ENCODE measurements at places on chromosomes 1 and 21. TPM values are rescaled to one million over a fixed set of nuclear protein-coding genes. Genes with fewer than 3 reads are reported as not detected.

SPAG17 gene
- total RNA-seq: not detected

FAM43B gene
- 4.6 TPM for total RNA-seq

DYNLT5 gene
- total RNA-seq: not detected

RNU1-4 gene
- not detected for total RNA-seq

ARHGAP29 gene
- 15.4 TPM for total RNA-seq

TNFAIP8L2 gene
- total RNA-seq: not detected

FCER1G gene
- not detected for total RNA-seq

CYP4X1 gene
- not detected for total RNA-seq

GRIK3 gene
- not detected for total RNA-seq

LDLRAD1 gene
- not detected for total RNA-seq

GBP6 gene
- not detected for total RNA-seq

NCF2 gene
- 3.3 TPM for total RNA-seq

SYNC gene
- 13.9 TPM for total RNA-seq

TRAF3IP3 gene
- total RNA-seq: not detected

PTGS2 gene
- total RNA-seq: 4.5 TPM

CR1 gene
- total RNA-seq: not detected

MARK1 gene
- 0.22 TPM for total RNA-seq

CDK11A gene
- total RNA-seq: 24.1 TPM

ZC3H12A gene
- total RNA-seq: 41.3 TPM

PLEKHN1 gene
- 4.2 TPM for total RNA-seq

FMO5 gene
- 0.38 TPM for total RNA-seq

AIRE gene
- total RNA-seq: not detected

CELA3B gene
- total RNA-seq: not detected

CCDC181 gene
- 0.20 TPM for total RNA-seq

MATN1 gene
- not detected for total RNA-seq

HES2 gene
- total RNA-seq: 2.2 TPM

FAM78B gene
- total RNA-seq: 0.31 TPM

S100A7 gene
- not detected for total RNA-seq

FCGR1A gene
- not detected for total RNA-seq

EPB41 gene
- 4.7 TPM for total RNA-seq

CFHR1 gene
- 0.23 TPM for total RNA-seq

HCRTR1 gene
- not detected for total RNA-seq

RO60 gene
- 22.8 TPM for total RNA-seq

B3GALT5 gene
- total RNA-seq: 0.22 TPM

MXRA8 gene
- 0.15 TPM for total RNA-seq

LCE3E gene
- total RNA-seq: not detected

Measured in A549 treated with ZK216348 at 1 μM for 4 hours (cell line).